ENCODE measurements at places on chromosomes 7 and 10.

- no peak for DNase-seq
Measured at GRCh38 chr10:17066000-17066399, 63.6 kb downstream of the CUBN start.

DNA sequence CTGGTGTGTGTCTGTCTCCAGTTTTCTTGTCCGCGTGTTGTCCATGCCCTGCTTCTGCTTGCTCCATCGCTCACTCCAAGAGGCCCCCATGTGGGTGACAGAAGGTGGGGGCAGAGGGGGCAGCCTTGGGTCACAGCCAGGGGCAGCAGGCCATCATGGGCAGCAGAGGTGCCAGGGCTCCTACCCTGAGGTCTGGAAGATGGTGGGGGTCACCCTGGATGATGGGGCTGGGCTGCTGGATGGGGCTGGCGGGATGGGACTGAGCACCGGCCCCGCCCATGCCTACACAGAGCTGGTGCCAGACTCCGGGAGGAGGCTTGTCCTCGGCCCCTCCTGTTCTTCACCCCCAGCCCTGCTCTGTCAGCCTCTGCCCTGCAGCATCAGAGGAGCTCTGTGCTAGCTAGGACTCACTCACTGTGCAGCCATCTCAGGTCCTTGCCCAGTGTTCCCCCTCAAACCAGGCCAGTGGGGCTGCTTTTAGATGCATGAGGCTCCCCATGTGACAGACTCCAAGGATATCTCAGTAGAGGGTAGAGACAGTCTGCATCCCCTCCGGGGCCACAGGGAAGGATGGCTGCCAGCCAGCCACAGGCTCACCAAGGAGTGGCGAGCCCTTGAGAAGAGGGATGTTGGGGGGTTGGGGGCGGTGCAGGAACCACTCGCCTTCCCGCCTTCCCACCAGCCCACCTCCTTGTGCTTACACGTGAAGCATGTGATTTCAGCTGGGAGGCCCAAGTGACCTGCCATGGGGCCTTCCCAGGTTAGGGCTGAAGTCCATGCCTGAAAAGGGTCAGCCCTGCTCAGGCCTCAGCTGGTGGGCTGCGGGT, 35.5 kb upstream of the PPIF start:
- no peak for DNase-seq

GRCh38 chr10:124598773-124599587, 137.4 kb downstream of the LHPP start:
- no peak for DNase-seq

DNA sequence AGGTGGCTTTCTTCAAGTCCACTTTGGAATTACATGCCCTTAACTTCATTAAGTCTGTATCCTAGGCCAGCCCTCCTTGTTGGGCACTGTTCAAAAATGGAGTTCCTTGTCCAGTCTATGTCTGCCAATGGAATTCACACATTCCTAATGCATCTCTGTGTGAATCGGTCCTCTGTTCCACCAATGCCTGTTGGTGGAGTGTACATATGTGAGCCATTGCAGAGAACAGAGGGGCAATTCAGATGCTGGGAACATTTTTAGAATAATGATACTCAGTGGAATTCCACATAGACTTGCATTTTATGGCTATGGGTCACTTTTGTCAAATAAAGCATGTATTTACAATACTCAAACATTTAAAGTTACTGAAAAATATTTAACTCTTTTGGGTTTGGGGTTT, 108.3 kb downstream of the COL28A1 start:
- no peak for DNase-seq

- DNase-seq = peak; percentile 84
Measured at GRCh38 chr7:73526896-73527821, 5.1 kb upstream of the BAZ1B start.

DNA sequence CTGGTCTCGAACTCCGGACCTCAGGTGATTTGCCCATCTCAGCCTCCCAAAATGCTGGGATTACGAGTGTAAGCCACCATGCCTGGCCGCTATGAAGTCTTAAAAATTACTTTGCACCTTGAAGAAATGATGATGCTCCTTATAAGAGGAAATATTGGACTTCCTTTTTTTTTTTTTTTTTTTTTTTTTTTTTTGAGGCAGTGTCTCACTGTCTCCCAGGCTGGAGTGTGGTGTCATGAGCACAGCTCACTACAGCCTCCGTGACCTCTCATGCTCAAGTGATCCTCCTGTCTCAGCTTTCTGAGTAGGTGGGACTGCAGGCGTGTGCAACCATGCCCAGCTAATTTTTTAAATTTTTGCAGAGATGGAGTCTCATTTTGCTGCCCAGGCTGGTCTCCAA, 65.3 kb downstream of the KMT2E start:
- DNase-seq = no peak

DNA sequence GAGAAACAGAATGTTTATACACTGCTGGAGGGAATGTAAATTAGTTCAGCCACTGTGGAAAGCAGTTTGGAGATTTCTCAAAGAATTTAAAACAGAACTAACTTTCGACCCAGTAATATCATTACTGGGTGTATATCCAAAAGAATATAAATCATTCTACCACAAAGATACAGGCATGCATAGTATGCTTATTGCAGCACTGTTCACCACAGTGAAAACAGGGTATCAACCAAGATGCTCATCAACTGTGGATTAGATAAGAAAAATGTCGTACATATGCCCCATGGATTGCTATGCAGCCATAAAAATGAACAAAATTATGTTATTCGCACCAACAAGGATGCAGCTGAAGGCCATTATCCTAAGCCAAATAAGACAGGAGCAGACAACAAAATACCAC, 343.1 kb upstream of the KCND2 start:
- DNase-seq = no peak

Data from NCI-H2081 (cell line).